ENCODE measurements at places on chromosomes 1 and 21.

DNA sequence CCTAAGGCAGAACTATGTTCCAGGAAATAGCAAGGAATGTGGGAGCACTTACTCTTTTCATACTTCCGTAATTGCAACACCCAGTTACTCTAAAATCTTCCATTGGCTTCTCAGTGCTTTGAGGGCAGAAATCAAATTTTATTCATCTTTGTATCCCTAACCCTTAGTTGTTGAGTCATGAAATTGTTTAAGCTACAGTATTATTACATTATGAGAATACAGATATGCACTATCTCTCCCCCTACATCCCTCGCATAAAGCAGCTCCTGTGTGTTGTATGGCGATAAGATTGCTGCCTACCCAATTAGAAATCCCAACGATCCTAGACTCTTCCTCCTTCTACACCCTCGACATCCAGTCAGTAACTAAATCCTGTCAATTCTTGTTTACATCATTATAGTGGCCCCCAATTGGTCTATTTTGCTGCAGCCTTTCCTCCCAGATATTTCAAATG is 2.6 kb downstream of the AIDA start:
- no peak for DNase-seq

GRCh38 chr1:174204697-174205308 is 45.5 kb downstream of the RABGAP1L start:
- DNase-seq: no peak

- DNase-seq: no peak
Observed at GRCh38 chr1:169928438-169929209, 34.9 kb upstream of the SCYL3 start.

- DNase-seq: no peak
Observed at GRCh38 chr1:7584157-7584556, 186.9 kb upstream of the VAMP3 start.

DNA sequence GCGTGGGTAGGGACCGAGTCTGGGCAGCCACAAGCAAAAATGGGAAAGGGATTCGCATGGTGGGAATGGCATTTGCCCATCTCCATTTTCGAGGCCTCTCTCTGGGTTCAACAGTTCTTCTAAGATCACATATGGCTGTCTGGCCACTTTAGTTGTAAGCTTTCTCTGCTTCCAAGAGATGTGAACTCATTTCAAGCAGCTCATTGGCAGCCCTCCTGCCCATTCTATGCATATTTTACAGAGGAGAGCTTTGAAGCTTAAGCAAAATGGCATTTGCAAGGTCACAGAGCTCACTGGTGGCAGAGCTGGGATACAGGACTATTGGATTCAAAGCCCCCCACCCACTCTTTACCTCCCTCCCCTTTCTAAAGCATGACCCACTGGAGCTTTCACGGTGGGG is 93.7 kb downstream of the HHIPL2 start:
- DNase-seq: no peak
